Liver (tissue), 10 donors: ENCODE measurements at places on chromosomes 7 and 10. TPM values are rescaled to one million over a fixed set of nuclear protein-coding genes. Genes with fewer than 3 reads are reported as not detected.
A peak's percentile ranks its signal among the peaks of the same experiment; 100 is the strongest.

DNA sequence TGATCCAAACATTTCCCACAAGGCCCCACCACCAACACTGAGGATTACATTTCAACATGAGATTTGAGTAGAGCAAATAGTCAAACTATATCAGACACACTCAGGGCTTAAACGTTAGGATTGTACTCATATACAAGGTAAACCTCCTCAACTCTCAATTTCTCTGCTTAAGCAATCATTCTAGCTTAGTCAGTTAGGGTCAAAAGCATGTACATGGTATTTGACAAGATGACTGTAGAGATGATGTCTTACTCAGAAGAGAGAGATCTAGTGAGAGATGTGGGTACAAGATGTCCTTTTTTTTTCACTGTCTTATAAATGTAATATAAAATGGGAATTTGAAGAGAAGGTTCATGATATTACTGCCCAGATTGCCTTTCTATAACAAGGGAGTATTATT, 270.1 kb downstream of the PRKG1 start:
- DNase-seq, result no peak

DNA sequence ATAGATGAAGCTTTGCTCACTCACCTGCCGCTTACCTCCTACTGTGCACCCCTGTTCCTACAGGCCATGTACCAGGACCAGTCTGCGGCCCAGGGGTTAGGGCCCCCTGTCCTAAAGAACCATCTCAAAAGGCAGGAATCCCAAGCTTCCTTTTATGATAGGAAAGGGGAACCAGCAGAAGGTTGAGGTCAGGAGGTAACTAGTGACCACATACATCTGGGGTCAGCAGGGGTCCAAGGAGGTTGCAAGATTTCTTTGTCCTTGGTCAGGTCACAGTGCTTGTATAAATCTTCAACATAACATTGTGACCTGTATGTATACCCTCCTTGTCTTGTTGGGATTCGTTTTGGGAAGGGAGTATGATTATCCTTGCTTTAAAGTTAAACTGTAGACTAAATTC, 73.8 kb downstream of the OAT start:
- DNase-seq, result no peak

DNA sequence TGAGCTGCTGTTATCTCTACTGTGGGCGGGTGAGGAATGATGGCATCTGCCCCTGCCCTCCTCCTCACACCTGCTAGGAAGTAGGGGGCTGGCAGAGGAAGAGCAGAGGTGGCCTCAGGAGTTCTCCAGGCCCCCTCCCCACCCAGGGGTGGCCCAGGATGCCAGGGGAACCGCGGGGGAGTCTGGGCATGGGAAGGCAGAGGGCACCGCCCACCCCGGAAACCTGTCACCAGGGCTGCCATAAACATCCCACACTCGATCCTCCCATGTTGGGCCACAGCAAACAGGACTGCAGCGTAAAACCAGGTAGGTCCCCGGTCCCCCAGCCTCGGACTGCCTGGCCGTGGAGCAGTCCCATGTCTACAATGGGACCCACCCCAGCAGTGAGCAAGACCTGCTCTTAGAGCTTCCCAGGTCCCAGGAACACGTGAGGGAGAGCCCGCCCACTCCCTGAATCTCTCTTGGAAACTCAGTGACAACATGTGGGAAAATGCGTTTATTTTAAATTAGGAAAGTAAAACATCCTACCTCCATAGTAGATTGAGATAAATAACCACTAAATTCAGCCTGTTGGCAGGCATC, 23.4 kb downstream of the EBF3 start:
- no peak for DNase-seq

DNA sequence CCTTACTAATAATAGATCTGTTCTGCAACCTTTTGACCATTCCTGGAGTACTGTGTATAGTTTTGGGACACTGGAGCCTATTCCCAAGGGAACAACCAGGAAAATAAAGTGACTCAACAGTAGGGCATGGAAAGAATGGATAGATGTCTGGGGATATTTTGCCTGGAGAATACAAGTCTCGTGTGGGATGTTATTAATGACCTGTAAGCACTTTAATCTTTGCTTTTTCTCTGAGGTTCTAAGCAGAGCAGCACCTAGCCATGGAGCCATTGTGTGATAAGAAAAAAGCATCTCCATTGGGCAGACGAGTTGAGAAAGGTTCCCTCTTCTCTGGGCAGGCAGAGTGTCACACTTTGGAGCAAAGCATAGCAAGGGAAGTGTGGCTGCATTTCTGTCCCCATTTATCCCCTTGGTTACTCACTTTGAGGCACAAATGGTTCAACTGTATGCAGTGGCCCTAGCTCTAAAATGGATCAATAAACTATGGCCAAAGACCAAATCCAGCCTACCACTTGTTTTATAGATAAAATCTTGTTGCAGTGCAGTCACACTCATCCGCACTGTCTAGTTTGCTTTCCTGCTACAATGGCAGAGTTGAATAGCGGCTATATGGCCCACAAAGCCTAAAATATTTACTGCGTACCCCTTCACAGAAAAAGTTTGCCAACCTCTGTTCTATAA, 21.0 kb upstream of the CCDC71L start:
- no peak for DNase-seq

DNA sequence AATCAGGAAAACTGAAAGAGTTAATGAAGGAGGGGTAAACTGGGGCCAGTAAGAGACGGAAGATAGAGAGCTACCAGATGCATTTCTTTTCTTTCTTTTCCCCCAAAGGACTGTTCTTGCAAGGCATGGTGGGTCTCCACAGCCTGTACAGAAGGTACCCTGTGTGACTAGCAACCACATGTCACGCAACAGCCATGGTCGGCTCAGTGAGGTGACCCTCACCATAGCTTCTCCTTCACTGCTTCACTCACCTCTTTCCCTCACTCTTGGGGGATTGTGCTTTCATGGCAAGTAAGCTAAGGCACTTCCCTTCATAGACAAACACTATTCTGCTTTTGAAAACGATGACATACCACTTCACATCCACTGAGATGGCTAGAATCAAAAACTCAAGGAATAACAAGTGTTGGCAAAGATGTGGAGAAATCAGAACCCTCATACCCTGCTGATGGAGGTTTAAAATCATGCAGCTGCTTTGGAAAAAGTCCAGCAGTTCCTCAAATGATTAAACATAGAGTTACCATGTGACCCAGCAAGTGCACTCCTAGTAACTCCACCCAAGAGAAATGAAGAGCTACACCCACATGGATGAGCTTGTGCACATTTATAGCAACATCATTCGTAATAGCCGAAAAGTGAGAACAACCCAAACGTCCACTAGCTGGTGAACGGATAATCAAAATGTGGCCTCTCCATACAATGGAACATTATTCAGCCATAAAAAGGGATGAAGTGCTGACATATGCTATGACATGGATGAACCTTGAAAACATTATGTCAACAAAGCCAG, 3.8 kb upstream of the INSIG1 start:
- no peak for DNase-seq

DNA sequence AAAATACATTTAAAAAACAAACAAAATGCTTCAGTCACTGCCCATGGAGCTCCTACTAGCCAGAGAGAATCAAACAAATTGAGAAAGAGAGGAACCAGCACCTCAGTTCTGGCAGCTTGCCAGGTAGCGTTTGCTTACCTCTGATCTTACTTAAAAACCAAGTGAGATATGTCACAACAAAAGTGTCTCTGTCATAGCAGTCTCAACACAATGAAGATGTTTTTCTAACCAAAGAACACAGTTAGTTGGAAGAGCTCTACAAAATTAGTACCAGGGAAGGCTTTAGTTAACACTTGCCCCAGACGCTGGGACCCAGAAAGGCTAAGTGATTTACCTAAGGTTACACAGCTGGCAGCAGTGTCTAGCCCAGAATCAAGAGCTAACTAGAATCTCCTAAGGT, 3.4 kb downstream of the DOCK4 start:
- DNase-seq, result peak; percentile 59

MGAM2 gene
- polyA plus RNA-seq, result 0.09 TPM

- DNase-seq, result no peak
Measured at GRCh38 chr7:151682831-151683614, 163.3 kb upstream of the RHEB start.

- no peak for DNase-seq
Measured at GRCh38 chr10:38102880-38103279, 8.7 kb downstream of the ZNF37A start.

DNA sequence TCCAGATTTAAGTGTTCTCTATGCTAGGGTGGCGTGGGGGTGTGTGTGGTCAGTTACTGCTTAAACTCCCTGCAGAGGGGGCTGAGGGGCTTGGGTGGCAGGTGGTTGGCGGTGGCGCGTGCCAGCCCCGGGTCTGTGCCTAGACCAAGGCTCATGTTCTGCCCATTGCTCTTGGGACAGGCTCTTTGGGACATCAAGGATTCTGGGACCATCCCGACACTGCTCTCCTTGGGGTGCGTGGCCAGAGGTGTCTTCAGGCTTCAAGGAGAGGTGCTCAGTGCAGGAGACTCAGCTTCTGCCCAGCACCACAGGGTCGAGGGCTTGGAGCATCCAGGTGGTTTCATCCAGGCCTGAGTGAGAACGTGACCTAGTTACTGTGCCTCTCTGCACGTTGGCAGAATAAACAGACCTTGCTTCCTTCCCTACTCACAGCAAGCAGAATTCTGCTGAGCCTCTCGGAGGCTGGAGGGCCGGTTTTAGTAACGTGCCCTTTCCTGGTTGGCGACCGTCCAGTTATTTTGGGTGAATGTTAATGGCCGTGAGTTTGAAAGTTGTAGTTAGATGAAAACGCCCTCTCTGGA, 39.9 kb downstream of the CAMK1D start:
- DNase-seq, result no peak

SIRT1 gene
- polyA plus RNA-seq, result 5.5 TPM

GRCh38 chr7:22723637-22724036, 3.4 kb upstream of the IL6 start:
- no peak for DNase-seq

- no peak for DNase-seq
Measured at GRCh38 chr10:63885156-63885555, 364.0 kb downstream of the REEP3 start.

TAS2R60 gene
- not detected for polyA plus RNA-seq

GRCh38 chr10:122515022-122515424, 45.5 kb upstream of the DMBT1 start:
- DNase-seq, result no peak

DNA sequence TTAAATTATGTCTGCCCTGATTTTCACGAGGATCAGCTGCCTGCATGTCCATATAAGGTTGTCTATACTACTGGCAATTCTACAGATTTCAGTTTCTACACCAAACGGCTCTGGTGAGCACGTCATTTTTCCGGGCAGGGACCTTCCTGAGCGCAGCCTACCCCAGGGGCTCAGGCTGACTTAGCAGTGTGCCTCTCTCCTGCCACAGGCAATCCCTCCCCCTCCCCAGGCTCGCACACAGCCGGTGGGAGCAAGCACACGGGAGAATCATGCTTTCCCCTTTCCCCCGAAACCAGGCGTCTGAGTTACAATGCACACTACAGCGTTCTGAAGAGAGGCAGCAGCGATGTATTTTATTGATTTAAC, 1.7 kb downstream of the KLF6 start:
- peak; percentile 65 for DNase-seq

- no peak for DNase-seq
Measured at GRCh38 chr7:43076189-43076605, 36.2 kb upstream of the HECW1 start.

CYP3A7 gene
- 36.1 TPM for polyA plus RNA-seq

TAS2R5 gene
- 0.05 TPM for polyA plus RNA-seq
